ENCODE measurements at places on chromosomes 12 and 14. TPM values are rescaled to one million over a fixed set of nuclear protein-coding genes. Genes with fewer than 3 reads are reported as not detected.

MYF5 gene
- not detected for total RNA-seq

PAX9 gene
- total RNA-seq: not detected

DNA sequence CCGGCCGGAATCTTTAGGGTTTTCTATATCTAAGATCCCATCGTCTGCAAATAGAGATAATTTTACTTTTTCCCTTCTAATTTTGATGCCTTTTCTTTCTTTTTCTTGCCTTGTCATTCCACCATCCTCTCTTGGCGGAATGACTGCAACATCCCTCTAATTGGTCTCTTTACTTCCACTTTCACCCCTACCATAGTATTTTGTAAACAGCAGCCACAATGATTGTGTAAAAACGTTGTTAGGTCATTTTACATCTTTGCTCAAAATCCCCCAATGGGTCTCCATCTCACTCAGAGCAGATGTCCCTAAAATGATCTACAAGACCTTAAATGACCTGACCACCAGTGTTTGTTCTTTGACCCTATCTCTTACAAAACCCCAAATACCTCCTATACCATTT is 80.0 kb upstream of the STAC3 start:
- H3K4me1 ChIP-seq: no peaks in the 10 kb centered on the region
- peaks cover 37% of the 10 kb centered on the region for H3K36me3 ChIP-seq
- no peak overlapping the region for H3K27ac ChIP-seq
- no peak for DNase-seq
- H3K4me3 ChIP-seq: no peak overlapping the region
- H3K27me3 ChIP-seq: no peaks in the 10 kb centered on the region

PPM1H gene
- 10.3 TPM for total RNA-seq

- DNase-seq: no peak
- no peaks in the 10 kb centered on the region for H3K36me3 ChIP-seq
- H3K27me3 ChIP-seq: peaks cover 12% of the 10 kb centered on the region
Measured at GRCh38 chr14:93546642-93547041, 115.9 kb downstream of the UNC79 start.

DNA sequence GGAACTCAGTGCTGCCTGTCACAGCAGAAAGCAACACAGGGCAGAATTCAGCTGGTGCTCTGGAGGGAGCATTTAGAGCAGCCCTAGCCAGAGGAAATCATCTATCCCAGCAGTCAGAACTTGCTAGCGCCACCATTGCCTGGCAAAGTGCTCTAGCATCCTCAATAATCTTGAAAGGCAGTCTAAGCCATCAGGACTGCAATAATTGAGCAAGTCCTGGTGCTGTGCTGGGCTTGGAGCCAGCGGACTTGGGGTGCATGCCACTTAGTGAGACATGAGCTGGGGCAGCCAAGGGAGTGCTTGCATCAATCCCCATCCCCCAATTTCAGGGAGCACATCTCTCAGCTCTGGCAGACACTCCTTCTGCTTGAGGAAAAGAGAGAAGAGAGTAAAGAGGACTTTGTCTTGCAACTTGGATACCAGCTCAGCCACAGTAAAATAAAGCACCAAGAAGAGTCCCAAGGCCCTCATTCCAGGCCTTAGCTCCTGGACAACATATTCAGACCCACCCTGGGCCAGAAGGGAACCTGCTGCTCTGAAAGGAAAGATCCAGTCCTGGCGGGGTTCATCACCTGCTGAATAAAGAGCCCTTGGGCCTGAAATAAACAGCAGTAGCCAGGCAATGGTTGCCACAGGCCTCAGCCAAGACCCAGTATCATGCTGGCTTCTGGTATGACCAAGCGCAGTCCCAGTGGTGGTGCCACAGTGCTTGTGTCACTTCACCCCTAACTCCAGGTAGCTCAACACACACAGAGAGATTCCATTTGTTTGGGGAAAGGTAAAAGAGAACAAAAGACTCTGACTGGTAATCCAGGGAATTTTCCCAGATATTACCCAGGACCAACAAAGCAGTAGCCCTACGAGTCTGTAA is 44.5 kb upstream of the ZDHHC17 start:
- no peak overlapping the region for H3K4me3 ChIP-seq
- H3K27ac ChIP-seq: no peak overlapping the region
- no peaks in the 10 kb centered on the region for H3K36me3 ChIP-seq
- no peaks in the 10 kb centered on the region for H3K27me3 ChIP-seq
- peaks cover 35% of the 10 kb centered on the region for H3K4me1 ChIP-seq
- no peak for DNase-seq

GRIP1 gene
- 89.3 TPM for total RNA-seq

- H3K4me1 ChIP-seq: peaks cover 6% of the 10 kb centered on the region
- no peak for DNase-seq
- no peak overlapping the region for H3K27ac ChIP-seq
- no peaks in the 10 kb centered on the region for H3K27me3 ChIP-seq
Measured at GRCh38 chr12:80107221-80107620, 7.9 kb downstream of the OTOGL start.

DNA sequence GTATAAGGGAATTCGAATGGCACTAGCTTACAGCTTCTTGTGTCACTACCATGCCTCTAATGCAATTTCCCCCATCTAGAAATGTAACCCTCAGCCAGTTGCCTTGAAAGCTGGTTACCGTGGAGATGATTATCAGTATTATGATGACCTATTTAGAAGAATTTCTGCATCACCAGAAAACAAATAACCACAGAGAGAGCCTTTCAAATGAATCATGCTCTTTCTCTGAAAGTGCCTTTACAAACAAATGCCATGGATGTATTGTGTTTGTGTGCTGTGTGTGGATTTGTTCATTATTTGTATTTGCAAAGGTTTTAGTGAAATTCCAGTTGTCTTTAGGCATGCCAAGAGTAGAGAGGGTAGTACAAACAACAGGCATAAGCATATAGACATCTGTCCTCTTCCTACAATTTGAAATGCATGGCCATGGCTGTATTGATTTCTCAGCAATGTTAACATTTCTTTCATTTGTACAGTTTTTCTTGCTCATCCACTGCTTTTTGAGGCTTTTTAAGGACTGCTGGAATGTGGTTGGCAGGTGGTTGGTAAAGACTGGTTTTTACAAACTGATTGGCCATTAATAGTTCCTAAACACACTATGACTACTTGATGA is 266.5 kb downstream of the PAWR start:
- DNase-seq: no peak
- H3K36me3 ChIP-seq: no peaks in the 10 kb centered on the region
- H3K27ac ChIP-seq: peak overlapping the region; percentile 91

SIX6 gene
- not detected for total RNA-seq

- H3K4me1 ChIP-seq: peaks cover 69% of the 10 kb centered on the region
- DNase-seq: no peak
Measured at GRCh38 chr12:42741091-42741490, 151.5 kb upstream of the PRICKLE1 start.

GPR137C gene
- 3.8 TPM for total RNA-seq

DNA sequence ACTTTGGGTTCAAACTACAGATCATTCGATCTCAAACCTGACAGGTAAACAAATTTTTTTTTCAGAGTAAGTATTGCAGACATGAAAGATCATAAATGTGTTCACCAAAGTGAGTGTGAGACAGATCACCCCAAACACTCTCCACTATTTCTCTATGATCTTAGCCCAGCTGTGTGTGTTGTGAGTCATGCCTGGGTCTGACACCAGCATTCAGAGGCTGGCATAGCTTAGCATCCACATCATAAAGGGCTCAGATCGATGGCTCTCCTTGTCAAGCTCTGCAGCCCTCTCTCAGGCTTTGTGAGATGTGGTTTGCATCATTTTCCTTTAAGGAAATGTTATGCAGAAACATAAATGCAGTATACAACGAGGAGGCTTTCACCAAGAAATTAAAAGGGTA is 164.9 kb downstream of the ETV6 start:
- H3K27ac ChIP-seq: no peak overlapping the region
- H3K36me3 ChIP-seq: no peaks in the 10 kb centered on the region
- peaks cover 39% of the 10 kb centered on the region for H3K4me1 ChIP-seq

- peaks cover 28% of the 10 kb centered on the region for H3K4me1 ChIP-seq
- no peaks in the 10 kb centered on the region for H3K27me3 ChIP-seq
- no peak for DNase-seq
- peak overlapping the region; percentile 64 for H3K27ac ChIP-seq
- H3K4me3 ChIP-seq: no peak overlapping the region
- H3K36me3 ChIP-seq: no peaks in the 10 kb centered on the region
Measured at GRCh38 chr12:59937148-59937547, 341.3 kb downstream of the SLC16A7 start.

DNA sequence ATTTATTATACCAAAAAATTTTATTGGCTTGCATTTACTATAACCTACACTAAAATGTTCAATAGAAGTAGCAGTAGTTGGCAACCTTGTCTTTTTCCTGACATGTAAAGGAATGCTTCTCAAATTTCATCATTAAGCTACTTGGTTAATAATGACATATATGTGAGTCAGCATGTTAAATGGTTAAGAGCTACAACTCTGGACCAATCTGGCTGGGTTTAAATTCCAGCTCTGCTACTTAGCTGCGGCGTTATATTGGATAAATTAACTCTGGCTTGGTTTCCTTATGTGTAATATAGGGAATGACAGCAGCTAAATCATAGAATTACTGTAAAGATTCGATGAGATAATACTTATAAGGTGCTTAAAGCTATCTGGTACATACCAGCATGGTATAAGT is 53.7 kb upstream of the OTOGL start:
- H3K4me3 ChIP-seq: no peak overlapping the region
- no peaks in the 10 kb centered on the region for H3K36me3 ChIP-seq
- peaks cover 6% of the 10 kb centered on the region for H3K4me1 ChIP-seq
- H3K27ac ChIP-seq: no peak overlapping the region

KCNJ8 gene
- total RNA-seq: 3.6 TPM

STXBP6 gene
- total RNA-seq: 14.5 TPM

- peak overlapping the region; percentile 82 for H3K4me3 ChIP-seq
- peak; percentile 43 for DNase-seq
- peak overlapping the region; percentile 79 for H3K27ac ChIP-seq
- H3K36me3 ChIP-seq: peaks cover 7% of the 10 kb centered on the region
- H3K4me1 ChIP-seq: peaks cover 16% of the 10 kb centered on the region
- peaks cover 42% of the 10 kb centered on the region for H3K27me3 ChIP-seq
Measured at GRCh38 chr12:56080556-56081138, 682 bp downstream of the ERBB3 start.

DNA sequence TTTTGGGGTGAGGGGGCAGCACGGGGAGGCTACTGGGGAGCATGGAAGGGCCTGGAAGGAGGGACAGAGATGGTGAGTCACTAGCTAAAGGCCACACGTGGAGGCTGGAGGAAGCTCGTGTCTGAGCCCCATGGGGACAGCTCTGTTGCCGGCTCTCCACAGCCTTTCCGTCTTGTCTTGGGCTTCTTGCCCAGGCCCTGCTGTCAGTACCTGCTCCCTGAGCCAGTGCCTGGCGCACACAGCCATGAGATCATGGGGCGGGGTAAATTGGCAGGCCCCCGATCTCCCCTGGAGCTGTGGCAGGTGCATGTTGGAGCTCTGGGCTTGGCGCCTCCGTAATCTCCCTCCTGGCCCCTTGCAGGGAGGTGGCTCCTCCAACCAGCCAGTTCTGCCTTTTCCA is 16.1 kb upstream of the KRT80 start:
- peaks cover 50% of the 10 kb centered on the region for H3K4me1 ChIP-seq
- H3K36me3 ChIP-seq: no peaks in the 10 kb centered on the region
- H3K27me3 ChIP-seq: peaks cover 2% of the 10 kb centered on the region
- no peak overlapping the region for H3K27ac ChIP-seq
- DNase-seq: no peak

SERPINA5 gene
- 0.16 TPM for total RNA-seq

- no peak for DNase-seq
- H3K36me3 ChIP-seq: no peaks in the 10 kb centered on the region
- no peaks in the 10 kb centered on the region for H3K27me3 ChIP-seq
- no peak overlapping the region for H3K4me3 ChIP-seq
- H3K27ac ChIP-seq: peak overlapping the region; percentile 40
Measured at GRCh38 chr14:49363821-49364751, 222.1 kb downstream of the RPS29 start.

DNA sequence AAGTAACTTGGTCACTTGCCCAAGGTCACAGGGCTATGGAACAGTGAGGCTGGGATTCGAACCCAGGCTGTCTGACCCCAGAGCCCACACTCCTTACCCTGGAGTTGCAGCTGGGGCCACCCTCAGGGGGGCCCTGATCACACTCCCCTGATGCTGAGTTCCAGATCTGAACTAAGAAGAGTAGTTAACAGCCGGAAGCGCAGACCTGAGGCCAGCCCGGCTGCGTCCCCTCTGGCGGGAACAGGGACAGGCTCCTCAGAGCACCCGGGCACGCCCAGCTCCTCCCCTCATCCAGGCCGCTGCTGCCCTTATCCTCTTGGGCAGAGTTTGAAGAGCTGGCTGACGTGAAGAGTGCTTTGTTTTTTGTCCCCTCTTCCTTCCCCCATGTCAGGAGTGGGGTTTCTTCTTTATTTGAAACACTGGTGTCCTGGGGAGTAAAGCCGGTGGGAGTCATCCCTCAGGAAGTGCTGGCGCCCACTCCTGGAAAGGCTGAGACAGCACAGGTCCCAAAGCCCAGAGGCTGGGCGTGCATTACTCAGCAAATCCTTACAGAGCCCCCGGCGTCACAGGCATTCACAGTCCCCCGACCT is 8.7 kb downstream of the PHB2 start:
- H3K27me3 ChIP-seq: no peaks in the 10 kb centered on the region
- H3K36me3 ChIP-seq: peaks cover 4% of the 10 kb centered on the region
- H3K4me1 ChIP-seq: peaks cover 36% of the 10 kb centered on the region
- peak overlapping the region; percentile 99 for H3K27ac ChIP-seq

KRT74 gene
- not detected for total RNA-seq

- H3K36me3 ChIP-seq: no peaks in the 10 kb centered on the region
- peaks cover 35% of the 10 kb centered on the region for H3K4me1 ChIP-seq
- H3K4me3 ChIP-seq: peak overlapping the region; percentile 84
Measured at GRCh38 chr14:103057028-103057371, 349 bp downstream of the CDC42BPB start.

- H3K4me3 ChIP-seq: no peak overlapping the region
- no peak overlapping the region for H3K27ac ChIP-seq
- H3K27me3 ChIP-seq: peaks cover 4% of the 10 kb centered on the region
- no peaks in the 10 kb centered on the region for H3K4me1 ChIP-seq
- H3K36me3 ChIP-seq: no peaks in the 10 kb centered on the region
Measured at GRCh38 chr14:60563113-60563512, 54.2 kb downstream of the SIX6 start.

DNA sequence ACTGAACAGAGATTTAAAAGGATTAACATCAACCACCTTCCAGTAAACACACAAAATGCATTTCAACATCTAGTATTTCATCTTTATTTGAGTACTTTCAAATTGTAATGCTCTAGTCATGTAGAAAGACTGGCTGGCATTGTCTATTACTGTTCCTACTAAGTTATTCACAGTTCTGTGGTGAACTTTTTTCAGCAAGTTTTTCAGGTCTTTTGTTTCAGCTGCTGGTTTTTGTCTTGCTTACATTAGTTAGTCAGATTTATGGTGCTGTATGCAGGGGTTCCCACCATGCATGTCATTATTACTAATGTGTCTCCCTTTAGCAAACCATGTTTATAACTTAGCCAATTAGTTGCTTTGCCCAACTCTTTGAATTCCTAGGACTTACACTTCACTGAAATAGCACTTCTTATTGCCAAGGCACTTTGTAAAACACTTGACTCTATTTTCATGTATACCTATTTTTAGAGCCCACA is 253.4 kb upstream of the KITLG start:
- peaks cover 8% of the 10 kb centered on the region for H3K4me1 ChIP-seq
- H3K27ac ChIP-seq: no peak overlapping the region
- H3K36me3 ChIP-seq: peaks cover 19% of the 10 kb centered on the region

GRCh38 chr14:104965561-104966231 is 12.5 kb downstream of the AHNAK2 start:
- no peak overlapping the region for H3K27ac ChIP-seq
- peaks cover 18% of the 10 kb centered on the region for H3K4me1 ChIP-seq
- H3K4me3 ChIP-seq: no peak overlapping the region
- no peaks in the 10 kb centered on the region for H3K36me3 ChIP-seq
- H3K27me3 ChIP-seq: peaks cover 6% of the 10 kb centered on the region
- no peak for DNase-seq

GRCh38 chr12:123427036-123427769 is 9.3 kb downstream of the RILPL2 start:
- no peak for DNase-seq
- H3K4me1 ChIP-seq: no peaks in the 10 kb centered on the region
- no peaks in the 10 kb centered on the region for H3K27me3 ChIP-seq
- no peak overlapping the region for H3K4me3 ChIP-seq
- H3K36me3 ChIP-seq: peaks cover 8% of the 10 kb centered on the region
- H3K27ac ChIP-seq: no peak overlapping the region
